ENCODE measurements at places on chromosomes 1 and 21. TPM values are rescaled to one million over a fixed set of nuclear protein-coding genes. Genes with fewer than 3 reads are reported as not detected.

The RXFP4 gene
- 3.1 TPM for total RNA-seq

DNA sequence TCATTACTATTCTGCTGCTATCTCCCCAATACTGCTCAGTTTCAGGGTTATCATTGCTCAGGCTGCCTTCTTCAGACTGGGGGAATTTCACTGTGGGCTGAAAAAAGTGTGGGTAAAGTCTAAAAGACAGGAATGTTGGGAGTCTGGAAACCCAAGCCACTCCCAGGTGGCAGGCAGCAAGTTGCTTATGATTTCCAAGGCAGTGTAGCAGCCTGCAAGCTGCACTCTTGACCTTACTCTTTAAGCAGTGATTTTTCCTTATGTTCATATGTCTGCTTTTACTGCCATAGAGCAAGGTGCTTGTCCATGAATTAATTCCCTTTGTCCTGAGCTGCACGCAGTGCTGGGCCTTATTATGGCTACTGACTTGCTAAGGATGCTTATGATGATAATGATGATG is 53.1 kb downstream of the PHC2 start:
- no peak for DNase-seq

DNA sequence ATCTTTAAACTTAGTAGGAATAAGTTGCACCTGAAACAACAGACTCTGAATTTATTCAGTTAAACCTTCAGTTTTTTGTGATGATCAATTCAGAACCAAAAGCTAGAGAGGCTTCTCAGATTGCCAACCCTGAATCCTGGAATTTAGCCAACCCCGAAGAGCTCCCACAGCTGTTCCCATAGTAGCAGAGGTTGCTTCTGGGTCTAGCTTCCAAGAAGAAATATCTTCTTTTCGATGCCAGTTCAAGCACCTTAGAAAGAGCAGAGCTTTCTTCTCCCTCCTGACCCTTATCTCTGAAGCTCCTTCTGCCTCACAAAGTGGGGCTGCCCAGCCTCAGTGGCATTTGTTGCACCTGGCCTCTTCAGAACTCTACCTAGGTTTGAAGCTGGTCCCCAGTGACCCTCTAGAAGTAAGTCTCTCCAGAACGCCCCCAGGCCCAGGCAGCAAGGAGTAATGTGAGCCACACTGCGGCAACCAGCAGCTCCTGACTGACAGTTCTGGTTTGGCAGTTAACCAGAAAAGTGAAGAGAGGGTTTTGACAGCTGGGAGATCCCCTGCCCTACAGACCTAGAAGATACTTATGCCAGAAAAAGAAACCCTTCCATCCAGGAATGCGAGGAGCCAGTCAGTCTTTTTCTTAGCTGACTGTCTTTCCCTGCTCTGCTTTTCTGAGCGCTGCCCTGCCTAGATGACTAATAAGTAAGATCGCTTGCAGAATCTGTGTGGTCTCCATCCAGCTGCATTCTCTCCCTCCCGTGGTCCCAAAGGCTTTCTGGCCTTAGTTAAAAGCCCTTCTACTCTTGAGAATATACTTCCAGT is 165.9 kb downstream of the ADGRL4 start:
- DNase-seq: no peak

DNA sequence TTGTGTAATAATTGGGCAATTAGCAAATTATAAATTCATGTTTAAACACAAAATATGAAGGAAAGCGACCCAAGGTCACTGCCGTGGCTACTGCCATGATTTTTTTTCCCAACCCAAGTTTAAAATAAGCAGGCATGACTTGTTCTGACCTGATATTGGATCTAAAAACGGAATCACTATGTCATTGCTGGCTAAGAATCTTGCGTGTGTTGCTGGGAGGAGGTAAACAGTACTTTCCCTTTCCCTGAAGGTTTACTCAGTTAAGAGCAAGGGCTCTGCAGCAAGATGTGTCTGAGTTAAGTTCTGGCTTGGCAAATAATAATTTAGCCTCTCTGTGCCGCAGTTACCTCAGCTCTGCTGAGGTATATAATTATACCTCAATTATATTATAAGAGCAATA is 125.7 kb upstream of the L1TD1 start:
- no peak for DNase-seq

The VANGL2 gene
- 1.5 TPM for total RNA-seq

The RASSF5 gene
- 8.8 TPM for total RNA-seq

The ETV3 gene
- total RNA-seq: 8.9 TPM

The OR2T29 gene
- not detected for total RNA-seq

DNA sequence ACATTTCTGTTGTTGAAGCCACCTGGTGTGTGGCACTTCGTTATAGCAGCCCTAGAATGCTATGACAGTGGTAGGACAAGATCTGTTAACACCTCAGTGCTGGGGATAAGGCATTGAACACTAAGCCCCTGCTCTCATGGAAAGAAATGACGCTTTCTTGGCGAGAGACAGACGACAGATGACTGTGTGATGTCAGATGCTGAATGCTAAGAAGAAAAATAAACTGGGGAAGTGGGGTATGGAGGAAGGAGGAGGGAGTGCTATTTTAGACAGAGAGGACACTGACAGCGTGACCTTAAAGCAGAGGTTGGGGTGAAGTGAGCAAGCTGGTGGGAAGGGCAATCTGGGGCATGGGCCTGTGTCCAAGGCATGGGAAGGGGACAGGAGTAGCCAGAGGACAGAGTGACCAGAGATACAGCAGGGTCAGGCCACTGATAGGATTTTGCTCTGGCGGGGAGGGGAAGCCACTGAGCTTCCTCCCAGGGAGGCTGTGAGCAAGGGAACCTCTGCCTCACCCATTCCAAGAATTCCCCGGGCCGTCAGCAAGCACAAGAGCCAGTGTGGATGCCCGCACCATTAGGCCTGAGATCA is 15.2 kb downstream of the DOP1B start:
- DNase-seq: no peak

GRCh38 chr1:2437617-2438016 is 25.3 kb upstream of the PEX10 start:
- no peak for DNase-seq

GRCh38 chr1:183864611-183865010 is 59.7 kb downstream of the RGL1 start:
- no peak for DNase-seq

- DNase-seq: no peak
These were observed 51.6 kb downstream of the IRF2BP2 start for GRCh38 chr1:234558330-234558836.

DNA sequence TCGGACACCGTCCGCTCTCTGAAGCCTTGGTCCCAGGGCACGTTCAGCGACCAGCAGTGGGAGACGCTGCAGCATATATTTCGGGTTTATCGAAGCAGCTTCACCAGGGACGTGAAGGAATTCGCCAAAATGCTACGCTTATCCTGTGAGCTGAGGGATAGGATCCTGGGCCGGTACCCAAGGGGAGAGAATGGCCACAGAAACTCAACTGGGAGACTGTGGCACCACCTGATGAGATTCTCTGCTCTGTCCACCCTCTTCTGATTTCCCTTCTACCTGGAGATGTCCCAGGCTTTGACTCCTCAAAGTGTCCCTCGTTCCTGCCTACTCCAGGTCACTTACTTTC is 855 bp downstream of the CD1D start:
- DNase-seq: no peak

DNA sequence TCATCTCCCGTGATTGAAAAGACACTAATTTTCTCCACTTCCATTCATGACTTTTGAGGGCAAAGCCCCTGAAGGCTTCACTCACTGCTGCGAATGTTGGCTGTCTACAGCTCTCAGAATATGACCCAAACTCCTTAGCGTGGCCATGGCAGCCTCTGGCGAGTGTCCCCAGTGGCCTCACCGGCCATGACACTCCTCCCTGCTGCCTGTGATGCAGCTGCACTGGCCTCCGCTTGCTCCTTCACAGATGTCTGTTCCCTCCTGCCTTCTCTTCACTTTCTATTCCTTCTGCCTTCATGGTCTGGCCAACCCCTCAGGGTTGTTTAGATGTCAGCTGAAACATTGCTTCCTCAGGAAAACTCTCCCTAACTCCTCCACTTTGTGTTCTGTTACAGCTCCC is 30.8 kb upstream of the PTPRF start:
- DNase-seq: no peak

GRCh38 chr1:210129759-210130158 is 102.8 kb upstream of the SERTAD4 start:
- no peak for DNase-seq

- DNase-seq: no peak
These were observed 190.8 kb downstream of the LTN1 start for GRCh38 chr21:28801906-28802305.

The ACOT11 gene
- total RNA-seq: 23.4 TPM

DNA sequence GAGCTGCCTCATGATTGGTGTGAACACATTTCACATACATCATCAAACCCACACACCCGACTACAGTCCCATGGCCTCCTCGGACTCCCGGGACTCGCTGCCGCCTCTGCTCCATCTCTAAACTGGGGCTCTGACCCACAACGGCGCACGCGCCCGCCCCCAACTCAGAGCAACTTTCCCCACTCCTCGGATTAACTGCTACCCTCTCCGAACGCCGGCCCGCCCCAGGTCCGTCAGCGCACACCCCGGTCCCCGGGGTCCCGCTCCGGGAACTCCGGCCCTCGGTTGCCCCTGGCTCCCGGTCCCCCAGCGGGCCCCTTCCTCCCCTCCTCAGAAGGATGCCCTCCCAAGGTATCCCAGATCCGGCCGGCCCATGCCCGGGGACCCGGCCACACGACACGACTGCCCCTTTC is 740 bp downstream of the DSTYK start:
- peak; percentile 14 for DNase-seq

GRCh38 chr1:244397131-244397530 is 54.6 kb downstream of the ADSS2 start:
- DNase-seq: no peak

The PDC gene
- total RNA-seq: not detected

DNA sequence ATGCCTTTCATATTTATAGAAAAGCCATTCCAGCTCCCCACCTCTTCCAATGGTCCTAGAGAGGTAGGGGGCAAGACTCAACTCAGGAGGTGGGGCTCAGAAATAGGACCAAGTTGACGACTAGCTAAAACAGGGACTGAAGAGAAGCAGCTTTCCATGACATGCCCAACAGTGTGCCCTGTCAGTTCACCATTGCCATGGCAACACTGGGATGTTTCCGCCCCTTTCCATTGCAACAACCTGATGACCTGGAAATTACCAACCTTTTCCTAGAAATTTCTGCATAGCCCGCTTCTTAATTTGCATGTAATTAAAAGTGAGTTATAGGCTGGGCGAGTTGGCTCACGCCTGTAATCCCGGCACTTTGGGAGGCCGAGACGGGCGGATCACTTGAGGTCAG is 22.4 kb upstream of the INTS3 start:
- no peak for DNase-seq

The VSIG8 gene
- total RNA-seq: 0.13 TPM

The SLC35F3 gene
- not detected for total RNA-seq

DNA sequence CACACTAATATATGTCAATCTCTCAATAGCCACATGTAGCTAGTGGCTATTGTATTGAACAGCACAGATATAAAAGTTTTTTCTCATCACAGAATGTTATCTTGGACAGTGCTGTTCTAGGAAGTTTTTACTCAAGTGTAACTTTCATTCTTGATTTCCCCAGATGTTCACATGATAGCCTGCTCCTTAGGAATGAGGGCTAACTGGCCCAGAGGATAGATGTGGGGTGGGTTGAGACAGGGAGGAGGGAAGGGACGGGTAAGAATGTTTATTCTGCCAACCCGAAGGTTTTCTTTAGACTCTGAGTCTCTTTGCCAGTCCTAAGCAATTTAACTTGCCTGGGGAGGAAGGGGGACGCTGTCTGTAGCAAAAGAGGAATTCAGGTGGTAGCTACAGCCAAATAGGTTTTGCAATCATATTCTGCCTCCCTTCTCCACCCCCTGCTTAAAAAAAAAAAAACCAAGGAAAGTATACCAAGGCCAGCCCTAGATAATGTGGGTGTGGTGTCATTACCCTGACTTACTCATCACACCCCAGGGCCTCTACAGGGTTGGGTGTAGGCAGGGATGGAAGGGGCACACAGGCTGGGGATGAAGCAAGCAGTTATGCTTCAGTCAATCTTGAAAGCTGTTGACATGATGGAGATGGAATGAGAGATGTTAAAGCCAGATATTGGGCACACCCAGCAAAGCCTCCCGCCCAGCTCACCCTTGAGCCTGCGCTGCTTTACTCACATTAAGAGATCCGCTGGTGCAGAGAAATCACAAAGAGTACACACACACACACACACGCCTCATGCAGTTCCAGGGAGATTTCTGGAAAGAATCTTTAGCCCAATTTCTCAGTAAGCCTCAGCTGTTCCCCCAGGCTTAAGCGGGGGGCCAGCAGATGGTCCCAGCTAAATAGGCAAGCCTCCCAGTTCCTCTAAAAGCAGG is 59.9 kb downstream of the PLXNA2 start:
- DNase-seq: peak; percentile 44

The UBL4B gene
- total RNA-seq: not detected

The TAS1R3 gene
- total RNA-seq: 1.6 TPM
